ENCODE measurements at places on chromosomes 6 and 20.

DNA sequence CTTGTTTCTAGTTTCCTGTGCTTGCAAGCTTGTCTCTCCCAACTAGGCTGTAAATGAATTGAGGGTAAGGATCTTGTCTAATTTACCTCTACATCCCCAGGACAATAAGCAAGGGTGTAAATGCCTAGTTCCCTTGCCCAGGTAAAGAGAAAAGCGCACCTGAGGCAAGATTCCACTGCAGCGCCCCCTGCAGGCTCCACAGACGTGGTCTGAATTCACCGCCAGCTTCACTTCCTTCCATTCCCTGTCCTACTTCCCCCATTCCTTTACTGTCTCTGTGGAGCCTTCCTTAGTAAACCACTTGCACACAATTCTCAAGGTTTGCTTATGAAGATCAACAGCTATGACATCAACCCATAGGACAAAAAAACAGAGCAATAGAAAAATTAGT lies 42.3 kb downstream of the ANKEF1 start:
- no peak for DNase-seq

GRCh38 chr20:19519466-19519865 lies 238.6 kb upstream of the RIN2 start:
- no peak for DNase-seq

GRCh38 chr6:168086616-168087015 lies 7.6 kb upstream of the FRMD1 start:
- no peak for DNase-seq

DNA sequence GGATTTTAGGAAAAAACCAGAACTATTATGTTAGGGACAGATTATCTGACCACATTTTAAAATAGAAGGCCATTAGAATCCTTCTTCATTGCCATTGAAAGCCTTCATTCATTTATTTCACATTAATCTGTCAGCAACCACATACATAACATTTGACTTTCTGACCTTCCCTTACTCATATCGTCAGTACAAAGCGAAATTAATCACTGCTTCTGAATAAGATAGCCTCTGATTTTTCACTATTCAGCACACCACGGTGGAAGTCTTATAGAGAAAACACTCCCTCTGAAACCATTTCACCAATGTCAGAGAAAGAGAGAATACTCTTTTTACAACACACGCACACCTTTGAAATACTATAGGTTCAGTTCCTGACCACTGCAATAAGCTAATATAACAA lies 442.5 kb upstream of the ID4 start:
- no peak for DNase-seq

- peak; percentile 69 for DNase-seq
Measured at GRCh38 chr20:48904566-48905296, 16.8 kb upstream of the ARFGEF2 start.

- DNase-seq: no peak
Measured at GRCh38 chr20:3733119-3733995, 872 bp downstream of the HSPA12B start.

GRCh38 chr6:19668710-19669109 lies 168.5 kb upstream of the ID4 start:
- DNase-seq: no peak

GRCh38 chr6:164185471-164185871 lies 771.0 kb downstream of the QKI start:
- no peak for DNase-seq

DNA sequence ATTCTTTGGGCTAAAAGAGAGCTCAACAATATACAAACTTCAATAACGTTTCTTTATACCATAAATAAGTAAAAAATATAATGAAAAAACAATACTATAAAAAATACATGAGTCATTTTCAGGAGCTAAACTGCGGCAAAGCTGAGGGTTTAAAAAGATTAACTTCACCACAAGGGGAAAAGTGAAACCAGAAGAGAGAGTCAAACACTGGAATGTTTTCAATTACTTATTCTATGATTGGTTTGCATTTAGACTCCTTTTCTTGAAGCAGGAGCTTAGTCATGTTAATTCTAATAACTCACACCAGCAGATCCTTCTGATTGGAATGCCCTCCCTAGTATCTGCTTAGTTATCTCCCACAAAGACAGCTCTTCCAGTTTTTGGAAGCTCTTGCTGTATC lies 627.3 kb downstream of the UTRN start:
- DNase-seq: peak; percentile 91

- no peak for DNase-seq
Measured at GRCh38 chr20:13284830-13285229, 63.8 kb downstream of the ISM1 start.

GRCh38 chr6:142384519-142385254 lies 82.9 kb downstream of the ADGRG6 start:
- DNase-seq: peak; percentile 20

DNA sequence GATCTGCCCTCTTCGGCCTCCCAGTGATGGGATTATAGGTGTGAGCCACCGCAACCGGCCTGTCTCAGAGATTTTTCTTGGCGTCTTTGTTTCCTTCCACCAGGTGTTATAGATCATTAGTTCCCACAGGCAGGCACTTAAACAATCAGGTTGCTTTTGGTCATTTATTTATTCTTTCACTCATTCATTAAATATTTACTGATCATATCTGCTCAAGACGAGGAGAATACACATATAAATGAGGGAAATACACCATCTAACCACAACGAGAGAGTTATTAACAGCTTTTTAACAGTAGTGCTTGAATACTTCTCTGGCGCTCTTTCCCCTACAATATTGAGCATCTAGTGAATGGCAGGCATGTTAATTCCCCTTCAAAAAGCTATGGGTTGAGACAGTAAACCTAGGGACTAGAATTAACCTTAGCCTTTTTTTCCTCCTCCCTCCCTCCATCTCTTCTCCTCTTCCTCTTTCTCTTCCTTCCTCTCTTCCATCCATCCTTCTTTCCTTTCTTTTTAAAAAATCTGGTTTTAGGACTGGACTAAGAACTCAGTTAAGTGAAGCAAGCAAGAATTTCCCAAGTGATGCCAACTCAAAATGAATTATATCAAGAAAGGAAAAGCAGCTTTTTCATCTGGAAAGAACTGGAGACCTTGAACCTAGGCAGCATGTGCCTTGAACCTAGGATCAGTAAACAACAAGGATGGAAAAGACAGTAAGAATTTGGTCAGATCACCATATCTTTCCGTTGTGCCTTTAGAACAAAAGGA lies 41.1 kb upstream of the RFPL4B start:
- DNase-seq: no peak

- no peak for DNase-seq
Measured at GRCh38 chr20:22101606-22102005, 396.1 kb downstream of the PAX1 start.

DNA sequence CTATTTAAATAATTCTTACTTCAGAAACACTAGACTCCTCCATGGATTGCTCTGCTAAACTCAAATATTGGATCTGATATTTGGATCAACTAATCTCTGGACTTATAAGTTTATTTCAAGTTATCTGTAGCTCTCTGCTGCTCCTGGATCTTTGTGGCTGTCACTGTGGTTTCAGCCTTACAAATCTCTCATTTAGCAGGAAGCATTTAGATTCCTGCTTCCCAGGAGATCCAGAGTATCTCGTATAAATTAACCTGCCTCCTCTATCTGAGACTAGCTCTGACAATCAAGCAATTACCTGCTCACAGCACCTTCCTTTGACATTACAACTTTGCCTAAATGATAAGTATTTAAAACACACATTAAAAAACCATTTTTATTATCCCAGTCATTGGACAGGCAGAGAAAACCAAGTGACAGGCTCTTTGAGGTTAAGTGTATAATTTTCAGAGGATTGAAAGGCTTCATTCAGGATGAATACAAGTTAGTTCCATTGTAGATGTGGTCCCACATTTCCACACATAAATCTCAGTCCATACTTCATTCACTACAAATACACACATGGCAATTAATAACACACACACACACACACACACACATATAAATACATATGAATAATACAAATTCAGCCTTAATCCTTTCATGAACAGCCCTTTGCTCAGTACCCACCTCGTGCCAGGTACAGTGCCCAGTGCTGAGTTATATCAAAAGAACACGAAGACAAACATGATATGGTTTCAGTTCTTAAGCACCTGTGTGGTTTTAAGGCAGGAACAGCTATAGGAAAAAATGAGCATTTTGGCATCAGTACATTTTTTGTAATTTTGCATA lies 55.5 kb upstream of the PLCB1 start:
- DNase-seq: no peak

DNA sequence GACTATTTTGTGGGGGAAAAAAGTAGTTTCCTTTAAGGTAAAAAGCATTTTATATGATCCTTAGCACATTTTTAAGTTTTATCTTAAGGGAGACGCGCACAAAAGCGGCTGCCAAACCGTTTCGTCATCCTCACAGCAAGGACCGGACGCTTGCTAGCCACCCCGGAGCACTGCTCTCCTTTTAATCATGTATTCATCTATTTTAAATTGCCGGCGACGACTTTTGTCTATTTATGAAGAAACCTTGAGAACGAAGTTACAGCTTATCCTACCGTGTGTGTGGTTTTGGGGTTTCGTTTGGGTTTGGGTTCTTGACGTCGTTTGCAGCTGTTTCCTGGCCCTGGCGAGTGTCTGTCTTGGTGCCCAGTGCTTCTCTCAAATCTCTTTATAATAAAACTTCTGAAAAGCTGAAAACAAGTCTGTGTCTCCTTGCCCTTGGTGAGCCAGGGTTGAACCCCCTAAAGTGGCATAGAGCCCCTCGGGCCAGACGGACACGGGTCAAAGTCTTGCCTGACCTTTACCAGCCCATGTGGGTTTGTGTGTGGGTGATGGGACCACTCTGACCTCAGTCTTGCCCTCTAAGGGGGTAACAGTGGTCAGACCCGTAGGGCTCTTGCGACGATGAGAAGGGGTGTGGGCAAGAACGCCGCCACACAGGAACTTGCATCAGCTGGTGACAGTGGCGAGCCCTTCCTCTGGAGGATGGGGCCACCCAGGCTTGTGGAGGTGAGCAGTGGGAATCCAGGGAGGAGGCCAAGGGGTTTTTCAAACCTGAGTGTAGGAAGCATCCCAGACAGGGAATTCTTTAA lies 117.6 kb downstream of the JPH2 start:
- DNase-seq: no peak

GRCh38 chr6:138004430-138005287 lies 102.6 kb downstream of the PERP start:
- DNase-seq: peak; percentile 52

GRCh38 chr6:45428727-45429126 lies 51.0 kb upstream of the SUPT3H start:
- no peak for DNase-seq

GRCh38 chr6:30814146-30815040 lies 69.9 kb upstream of the DDR1 start:
- DNase-seq: peak; percentile 78

DNA sequence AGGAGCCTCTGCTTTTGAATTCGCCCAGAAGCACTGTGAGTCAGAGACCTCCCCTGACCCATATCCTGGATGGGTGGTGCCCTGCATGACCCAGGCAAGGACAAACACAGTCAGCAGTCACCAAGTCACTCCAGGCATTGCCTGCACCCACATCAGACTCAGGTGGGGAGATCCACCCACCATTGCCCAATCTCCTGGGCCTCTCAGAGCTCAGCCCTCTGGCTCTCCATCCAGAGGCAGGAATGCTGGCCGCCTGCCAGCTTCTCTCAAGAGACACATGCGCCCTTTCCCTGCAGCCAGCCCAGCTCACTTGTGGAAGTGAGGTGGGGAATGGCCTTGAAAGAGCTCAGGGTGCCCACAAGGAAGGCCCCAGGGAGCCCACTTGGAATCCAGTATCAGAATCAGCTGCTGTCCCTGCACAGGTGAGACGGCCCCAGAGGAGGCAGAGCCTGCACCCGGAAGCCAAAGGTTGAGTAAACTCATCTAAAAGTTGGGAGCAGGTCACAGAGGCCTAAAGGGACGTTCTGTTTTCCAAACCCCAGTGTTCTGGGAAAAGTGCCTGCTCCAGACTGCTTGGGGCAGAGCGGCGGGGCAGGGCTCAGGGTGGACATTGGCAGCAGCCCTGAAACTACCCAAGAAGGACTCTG lies 129.8 kb downstream of the PREX1 start:
- DNase-seq: peak; percentile 47

DNA sequence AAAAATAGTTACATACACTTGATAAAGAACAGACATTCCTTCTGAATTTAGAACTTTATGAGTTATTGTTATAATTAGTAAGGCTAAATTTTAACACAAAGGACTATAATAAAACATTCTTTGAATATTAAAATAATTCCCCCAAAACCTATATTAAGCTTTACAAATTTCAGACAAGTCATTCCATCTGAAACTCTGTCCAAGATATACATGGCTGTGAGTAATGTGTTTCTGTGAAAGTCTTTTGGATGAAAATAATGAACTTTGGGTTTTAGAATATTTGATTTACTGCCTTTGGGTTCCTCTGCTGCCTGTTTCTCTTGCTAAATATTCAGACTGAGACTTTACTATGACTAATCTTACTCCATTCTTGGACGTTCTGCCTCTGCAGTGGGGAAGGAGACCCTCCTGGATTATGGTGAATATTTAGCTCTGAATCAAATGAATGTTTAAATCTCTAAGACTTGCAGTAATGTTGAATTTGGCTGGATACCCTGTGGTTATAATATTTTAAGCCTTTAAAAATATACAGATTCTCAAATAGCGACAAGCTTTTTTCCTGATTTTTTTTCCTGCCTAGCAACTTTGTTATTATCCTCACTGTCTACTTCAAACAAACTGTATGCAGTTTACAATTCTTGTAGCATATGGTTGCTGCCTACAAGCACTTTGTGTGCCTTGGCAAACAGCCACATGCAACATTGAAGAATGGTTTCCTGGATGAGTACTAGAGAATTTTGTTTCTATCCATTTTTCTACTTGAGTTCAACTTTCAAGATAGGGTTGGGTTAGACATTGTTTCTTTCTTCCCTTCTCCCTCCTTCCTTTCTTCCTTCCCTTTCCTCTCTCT lies 51.4 kb downstream of the TXLNB start:
- peak; percentile 86 for DNase-seq

GRCh38 chr20:43863821-43864544 lies 50.7 kb upstream of the TOX2 start:
- DNase-seq: no peak

DNA sequence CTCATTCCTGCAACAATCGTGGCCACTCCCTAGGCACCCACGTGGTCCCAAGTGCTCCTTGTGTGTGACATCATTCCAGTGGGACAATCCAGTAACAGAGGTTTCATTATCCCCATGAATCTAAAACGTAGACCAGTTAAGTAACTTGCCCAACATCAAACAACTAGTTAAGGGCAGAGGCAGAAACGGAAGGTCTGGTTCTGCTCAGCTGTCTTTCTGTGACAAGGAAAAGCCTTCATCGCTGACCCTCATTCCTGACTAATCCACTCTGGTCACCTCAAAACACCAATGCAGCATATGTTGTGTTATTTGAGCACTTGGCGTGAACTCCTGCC lies 261.4 kb upstream of the JARID2 start:
- peak; percentile 61 for DNase-seq

- peak; percentile 54 for DNase-seq
Measured at GRCh38 chr6:122730775-122731386, 48.6 kb upstream of the FABP7 start.

Data from fibroblast of mammary gland (primary cell).